ENCODE measurements at places on chromosomes 7 and 10.
A peak's percentile ranks its signal among the peaks of the same experiment; 100 is the strongest.

DNA sequence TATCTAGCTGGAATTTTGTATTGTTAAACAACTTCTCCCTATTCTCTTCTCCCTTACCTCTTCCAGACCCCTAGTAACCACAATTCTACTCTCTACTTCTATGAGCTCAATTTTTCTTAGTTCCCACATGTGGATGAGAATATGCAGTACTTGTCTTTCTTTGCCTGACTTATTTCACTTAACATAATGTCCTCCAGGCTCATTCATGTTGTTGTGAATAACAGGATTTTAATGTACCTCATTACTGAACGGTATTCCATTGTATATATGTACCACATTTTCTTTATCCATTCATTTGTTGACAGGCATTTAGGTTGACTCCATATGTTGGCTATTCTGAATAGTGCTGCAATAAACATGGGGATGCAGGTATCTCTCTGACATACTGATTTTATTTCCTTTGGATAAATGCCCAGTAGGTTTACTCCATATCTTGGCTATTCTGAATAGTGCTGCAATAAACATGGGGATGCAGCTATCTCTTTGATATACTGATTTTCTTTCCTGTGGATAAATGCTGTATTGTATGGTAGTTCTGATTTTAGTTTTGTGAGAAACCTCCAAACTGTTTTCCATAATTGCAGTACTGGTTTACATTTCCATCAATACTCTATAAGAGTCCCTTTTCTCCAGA lies 116.0 kb upstream of the INHBA start:
- DNase-seq: no peak

DNA sequence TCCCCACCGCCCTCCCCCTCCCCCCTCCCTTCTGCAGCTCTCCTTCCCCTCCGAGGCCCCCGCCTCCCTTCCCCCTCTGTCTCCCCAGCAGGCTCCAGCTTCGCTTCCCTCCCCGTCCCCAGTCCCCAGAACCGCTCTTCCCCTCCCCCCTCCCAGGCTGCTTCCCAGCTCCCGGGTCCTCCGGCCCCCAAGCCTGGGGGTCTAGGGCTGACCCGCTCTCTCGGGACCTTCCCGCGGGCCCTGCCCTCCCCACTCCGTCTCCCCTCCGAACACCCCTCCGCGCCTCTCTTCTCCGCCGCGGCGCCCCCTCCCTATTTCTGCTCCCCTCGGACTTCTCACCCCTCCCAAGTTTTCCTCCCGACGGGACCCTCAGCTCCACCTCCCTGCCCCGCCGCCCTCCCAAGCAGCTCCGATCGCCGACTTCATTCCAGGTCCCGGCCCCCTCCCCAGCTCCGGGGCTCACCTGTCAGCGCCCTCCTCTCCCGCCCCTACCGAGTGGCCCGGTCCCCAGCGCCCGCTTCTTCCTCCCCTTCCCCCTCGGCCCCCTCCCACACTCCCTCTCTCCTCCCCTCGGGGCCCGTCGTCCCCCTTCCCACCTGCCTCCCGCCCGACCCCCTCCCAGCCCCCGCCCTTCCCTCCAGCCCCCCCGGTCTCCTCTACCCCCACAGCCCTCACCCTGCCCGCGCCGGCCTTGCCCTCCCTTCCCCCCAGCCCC lies 990 bp downstream of the ZNF467 start:
- DNase-seq: no peak

GRCh38 chr7:130141884-130142653 lies 63.1 kb downstream of the TMEM209 start:
- DNase-seq: no peak

GRCh38 chr7:29900745-29901144 lies 88.9 kb downstream of the SCRN1 start:
- DNase-seq: no peak

- DNase-seq: no peak
Measured at GRCh38 chr10:110392868-110393740, 88.4 kb upstream of the SMNDC1 start.

DNA sequence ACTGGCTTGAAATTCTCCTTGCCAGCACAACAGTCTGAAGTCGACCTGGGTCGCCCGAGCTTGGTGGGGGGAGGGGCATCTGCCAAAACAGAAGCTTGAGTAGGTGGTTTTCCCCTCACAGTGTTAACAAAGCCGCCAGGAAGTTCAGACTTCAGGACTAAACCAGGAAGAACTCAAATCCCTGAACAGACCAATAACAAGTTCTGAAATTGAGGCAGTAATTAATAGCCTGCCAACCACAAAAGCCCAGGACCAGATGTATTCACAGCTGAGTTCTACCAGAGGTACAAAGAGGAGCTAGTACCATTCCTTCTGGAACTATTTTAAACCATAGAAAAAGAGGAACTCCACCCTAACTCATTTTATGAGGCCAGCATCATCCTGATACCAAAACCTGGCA lies 45.3 kb downstream of the LRRC72 start:
- no peak for DNase-seq

DNA sequence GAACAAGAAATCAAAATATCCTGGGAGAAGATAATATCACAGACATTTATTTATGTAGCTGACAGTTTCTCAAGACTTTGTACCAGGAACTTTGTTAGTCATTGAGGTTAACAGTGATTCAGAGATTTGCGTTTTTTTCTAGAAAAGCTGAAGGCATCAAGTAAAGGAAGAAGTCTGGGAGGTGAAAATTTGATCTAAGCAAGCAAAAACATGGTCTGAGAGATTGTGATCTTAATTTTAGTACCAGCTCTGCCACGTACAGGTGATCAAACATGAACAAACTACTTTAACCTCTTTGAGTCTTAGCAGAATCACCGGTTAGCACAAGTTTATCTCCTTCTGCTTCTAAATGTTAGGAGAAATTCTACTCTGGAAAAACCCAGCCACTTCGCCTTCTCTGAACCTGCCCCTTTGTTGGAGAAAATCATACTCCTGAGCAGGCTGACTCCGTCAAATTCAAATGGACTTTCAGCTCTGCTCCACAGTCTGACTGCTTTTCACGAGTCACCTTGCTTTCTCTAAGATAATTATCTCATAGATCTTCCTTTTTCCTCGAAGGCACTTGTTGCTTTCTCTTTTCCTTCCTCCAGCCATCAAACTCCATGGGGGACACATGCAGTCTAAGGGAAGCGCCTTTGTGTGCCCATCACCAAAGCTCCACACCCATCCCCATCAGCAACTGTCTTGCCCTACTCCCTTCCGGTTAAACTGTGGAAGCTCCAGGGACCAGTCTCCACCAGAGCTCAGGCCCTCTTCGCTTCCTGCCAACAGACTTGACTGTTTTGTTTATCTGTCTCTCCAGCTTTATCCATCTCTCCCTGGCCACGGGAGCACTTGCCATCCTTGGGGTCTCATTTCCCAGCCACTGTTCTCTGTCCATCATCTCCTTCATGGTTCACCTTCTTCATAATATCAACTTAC lies 86.3 kb downstream of the PRKCQ start:
- peak; percentile 56 for DNase-seq

GRCh38 chr10:91219371-91220193 lies 881 bp upstream of the PCGF5 start:
- DNase-seq: no peak

- no peak for DNase-seq
Measured at GRCh38 chr10:60454336-60454735, 64.7 kb upstream of the ANK3 start.

GRCh38 chr10:62422068-62422590 lies 48.0 kb downstream of the ZNF365 start:
- no peak for DNase-seq

GRCh38 chr10:99530108-99531025 lies 2.4 kb upstream of the NKX2-3 start:
- no peak for DNase-seq

GRCh38 chr7:1727812-1728570 lies 57.9 kb downstream of the ELFN1 start:
- DNase-seq: no peak
